ENCODE measurements at places on chromosomes 1 and 21. TPM values are rescaled to one million over a fixed set of nuclear protein-coding genes. Genes with fewer than 3 reads are reported as not detected.

DNA sequence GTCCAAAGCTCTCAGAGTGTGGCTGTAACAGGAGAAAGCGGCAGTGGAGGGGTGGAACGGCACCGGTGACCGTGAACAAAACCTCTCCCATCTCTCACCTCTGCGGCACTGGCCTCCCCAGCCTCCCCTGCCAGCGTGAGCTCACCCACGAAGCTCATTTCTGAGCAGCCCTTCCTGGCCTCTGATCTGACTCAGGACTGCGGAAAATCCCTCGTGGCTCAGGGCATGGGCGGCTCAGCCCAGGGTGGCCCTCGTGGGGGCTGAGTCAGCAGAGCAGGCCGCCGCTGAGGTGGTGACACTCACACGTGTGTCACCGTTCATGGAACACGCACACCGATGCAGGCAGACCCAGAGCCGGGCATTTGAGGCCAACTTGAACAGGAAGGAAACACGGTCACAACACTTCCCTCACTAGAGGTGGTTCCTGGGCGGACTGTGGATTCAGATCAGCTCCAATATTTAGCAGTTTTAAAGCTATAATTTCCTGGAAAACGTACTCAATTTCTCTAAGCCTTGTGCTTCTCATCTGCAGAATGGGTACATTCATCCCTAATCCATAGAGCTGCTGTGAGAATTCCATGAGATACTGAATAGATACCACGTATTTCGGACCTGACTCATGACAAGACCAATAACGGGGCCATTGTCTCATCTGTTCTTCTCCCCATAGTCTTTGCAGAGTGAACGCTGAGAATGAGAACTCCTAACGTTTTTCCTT lies 115.0 kb upstream of the TMPRSS2 start:
- no peak for DNase-seq

GRCh38 chr1:201011616-201012015 lies 11.9 kb downstream of the KIF21B start:
- no peak for DNase-seq

GRCh38 chr1:162709870-162710269 lies 77.6 kb downstream of the DDR2 start:
- DNase-seq = no peak

GRCh38 chr1:33927721-33928120 lies 63.8 kb downstream of the HMGB4 start:
- no peak for DNase-seq

DNA sequence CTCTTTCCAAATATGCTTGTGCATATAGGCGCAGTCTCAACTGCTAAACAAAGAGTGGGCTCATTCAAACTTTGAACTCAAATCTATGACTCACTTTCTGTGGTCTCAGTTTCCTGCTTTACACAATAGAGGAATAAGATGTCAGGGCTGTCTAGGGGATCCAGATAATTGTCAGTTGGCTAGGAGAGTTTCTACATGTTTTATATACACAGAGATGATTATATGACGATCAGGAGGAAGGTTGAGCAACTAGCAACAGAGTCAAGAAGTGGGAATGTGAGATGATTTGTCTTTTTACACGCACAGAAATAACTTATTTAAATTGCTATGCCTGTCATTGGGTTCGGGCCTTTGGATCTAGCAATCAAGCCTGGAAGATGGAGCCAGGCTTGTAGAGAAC lies 299.4 kb upstream of the LYPLAL1 start:
- no peak for DNase-seq

GRCh38 chr1:31834501-31834900 lies 18.7 kb upstream of the SPOCD1 start:
- no peak for DNase-seq

DNA sequence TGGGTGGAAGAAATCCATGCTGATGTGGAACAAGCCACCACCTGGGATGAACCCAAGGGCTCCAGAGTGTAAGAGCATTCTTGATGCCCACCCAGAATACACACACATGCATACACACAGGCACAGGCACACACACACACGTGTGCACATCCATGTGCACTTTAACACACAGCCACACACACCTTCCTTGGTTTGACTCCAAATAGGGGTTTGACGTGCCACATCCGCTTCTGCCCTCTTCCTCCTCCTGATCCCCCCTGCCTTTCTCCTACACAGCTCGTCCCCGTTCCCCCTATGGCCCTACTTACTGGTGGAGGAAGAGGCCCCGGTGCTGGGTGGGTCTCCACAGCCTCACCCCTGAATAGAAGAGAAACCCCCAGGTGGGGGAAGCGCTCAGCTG lies 16.0 kb downstream of the SPATA21 start:
- DNase-seq = no peak

DNA sequence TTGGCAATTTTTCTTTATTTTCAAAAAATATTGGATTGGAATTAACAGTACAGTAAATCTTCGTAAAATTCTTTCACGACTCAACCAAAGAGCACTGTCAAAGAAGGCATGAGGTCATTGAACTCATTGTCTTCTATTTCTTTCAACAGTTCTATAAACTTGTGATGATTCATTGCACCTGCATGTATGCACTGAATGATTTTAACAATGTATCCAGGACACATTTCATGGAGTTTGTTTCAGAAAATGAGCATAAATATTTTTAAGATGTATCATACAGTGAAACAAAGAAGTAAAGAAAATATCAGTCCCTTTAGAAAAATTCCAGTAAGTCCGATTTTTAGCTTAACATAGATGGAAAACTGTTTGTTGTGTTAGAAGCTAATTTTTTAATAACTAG lies 33.6 kb upstream of the CD34 start:
- DNase-seq = no peak

DNA sequence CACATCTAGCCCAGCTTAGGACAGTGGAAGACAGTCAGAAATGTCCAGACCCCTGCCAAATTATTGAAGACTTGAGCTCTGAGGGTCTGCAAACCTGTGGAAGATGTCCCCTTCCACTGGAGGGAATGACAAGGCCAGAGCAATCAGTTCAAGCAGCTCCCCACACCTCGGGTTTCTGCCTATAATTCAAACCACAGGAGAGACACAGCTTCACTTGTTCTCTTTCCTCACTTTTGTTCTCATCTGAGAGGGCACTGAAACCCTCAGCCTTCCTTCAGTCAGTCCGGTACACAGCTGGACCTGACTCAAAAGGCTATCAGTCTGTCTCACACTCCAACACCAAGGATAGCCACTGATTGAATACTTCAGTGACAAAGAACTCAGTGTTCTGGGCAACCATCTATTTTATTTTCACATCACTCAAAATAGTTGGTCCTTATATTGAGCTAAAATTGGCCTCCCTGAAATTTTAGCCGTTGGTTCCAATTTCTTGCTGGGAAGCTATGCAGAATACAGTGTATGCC lies 70.1 kb downstream of the TENT5C start:
- DNase-seq = no peak

- no peak for DNase-seq
Measured at GRCh38 chr1:66553846-66554245, 19.9 kb downstream of the SGIP1 start.

- no peak for DNase-seq
Measured at GRCh38 chr1:55448261-55448660, 233.1 kb upstream of the USP24 start.

DNA sequence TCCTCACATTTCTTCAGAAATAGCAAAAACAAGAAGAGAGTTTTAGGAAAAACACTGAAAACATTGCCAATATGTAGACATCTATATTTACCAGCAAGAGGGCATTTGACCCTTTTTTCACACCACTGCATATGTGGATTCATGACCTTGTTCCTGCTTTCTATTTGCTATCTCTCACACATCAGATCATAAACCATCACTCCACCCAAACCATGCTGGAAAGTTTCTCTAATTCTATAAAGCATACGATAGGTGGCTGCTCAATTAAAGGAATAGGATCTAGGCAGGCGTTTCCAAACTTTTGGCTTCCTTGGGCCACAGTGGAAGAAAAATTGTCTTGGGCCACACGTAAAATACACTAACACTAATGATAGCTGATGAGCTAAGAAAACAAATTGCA lies 35.6 kb upstream of the SAMD13 start:
- no peak for DNase-seq

DNA sequence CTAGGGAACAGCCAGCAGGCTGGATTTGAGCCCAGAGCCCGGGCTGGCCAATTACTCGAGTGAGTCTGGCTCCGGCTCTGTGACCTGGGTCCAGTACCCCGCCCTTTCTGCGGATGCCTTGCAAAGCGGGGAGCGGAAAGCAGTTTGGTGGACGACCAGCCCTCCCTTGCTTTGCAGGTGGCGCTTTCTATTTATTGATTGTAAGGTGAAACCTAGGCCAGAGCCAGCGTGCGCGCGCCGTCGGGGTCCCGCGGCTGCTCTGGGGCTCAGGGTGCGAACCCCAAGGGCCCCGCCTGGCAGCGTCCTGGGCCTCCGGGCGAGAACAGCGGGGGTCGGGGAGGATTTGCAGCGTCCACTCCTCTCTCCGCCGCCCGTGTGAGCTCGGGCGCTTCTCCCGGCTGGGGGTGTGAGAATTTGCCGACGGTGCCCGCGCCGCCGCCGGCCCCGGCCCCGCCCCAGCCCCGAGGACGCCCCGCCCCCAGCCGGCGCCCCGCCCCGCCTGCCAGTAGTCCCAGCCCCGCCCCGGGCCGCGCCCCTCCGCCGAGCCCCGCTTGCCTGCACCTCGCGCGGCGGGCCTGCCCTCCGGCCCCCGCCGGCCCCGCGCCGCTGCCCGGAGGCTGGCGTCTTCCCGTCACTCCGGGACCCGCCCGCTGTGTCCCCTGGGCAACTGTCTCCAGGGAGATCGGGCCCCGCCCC lies 37.6 kb downstream of the PIK3CD start:
- DNase-seq = peak; percentile 87

DNA sequence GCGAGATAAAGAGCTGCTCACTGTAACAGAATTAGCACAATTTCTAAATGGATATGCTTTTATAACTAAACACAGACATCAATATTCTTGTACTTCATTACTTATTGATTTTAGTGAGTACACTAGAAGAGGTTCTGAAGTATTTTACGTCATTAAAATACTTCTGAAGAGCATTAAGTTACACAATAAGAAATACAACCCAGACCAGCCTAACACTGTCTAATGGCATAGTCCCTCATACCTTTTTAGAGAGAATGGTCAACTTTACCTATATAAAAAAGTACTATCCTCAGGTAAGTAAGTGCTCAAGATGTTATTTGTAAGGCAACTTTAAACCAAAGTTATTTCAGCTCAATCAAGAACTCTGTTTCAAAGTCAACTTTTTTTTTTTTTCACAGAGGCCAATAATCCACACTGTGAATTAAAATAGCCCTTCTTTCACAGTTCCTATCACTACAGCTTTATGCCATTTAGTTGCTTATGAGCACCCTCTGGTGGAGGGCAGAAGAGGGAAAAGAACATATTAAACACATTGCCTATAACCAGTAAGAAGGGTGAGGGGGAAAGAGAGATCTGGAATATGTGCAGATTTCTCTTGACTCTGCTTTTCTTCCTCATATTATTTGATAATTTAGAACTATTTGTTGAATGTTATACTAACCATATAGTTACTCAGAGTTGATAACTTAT lies 182.1 kb upstream of the DMRTA2 start:
- peak; percentile 21 for DNase-seq

DNA sequence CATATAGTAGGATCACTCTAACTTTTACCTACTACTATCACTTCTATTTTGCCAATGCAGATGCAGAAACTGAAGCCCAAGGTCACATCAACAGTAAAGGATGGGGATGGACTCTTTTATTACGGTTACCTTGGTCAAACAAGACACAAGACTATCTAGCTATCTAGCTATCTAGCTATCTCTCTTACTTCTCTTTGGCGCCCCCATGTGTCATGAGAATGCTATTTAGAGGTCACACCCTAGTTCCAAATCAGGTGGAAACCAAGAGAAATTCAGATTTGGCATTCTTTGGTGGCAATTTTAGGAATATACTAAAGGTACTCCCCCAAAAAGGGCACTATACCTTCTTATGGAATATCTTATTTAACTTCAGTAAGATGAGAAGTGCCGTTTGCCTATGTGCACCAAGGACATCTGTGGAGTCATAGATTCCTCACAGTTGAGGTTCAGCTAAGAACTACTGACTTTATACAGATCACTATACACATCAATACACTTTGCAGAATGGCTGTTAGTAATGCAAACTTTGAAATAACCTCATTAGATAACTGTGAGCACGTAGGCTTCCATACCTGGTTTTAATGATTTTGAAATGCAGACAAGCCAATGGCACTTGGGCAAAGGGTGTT lies 6.7 kb downstream of the ZNF648 start:
- DNase-seq = no peak

DNA sequence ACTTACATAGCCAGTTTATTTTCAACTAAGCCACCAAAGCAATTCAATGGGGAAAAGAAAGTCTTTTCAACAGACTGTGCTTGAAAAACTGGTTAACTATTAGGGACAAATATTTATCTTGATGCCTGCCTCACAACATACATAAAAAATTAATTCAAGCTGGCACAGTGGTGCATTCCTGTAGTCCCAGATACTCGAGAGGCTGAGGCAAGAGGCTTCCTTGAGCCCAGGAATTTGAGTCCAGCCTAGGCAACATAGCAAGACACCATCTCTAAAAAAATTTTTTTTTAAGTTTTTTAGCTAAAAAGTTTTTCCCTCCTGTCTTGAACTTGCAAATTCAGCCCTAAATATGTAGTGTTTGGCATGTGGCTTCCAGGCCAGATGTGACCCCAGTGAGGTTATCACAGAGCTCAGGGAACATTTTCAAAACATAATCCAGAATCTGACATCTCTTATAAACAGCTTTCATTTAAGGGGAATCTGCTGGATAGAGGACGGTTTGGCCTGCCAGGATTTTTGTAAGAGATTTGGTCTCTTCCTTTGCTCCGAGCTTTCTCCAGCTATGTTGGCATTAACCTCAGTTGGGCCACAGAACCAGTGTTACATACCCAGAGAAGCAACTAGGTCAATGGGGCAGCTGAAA lies 46.4 kb downstream of the COL6A1 start:
- no peak for DNase-seq

DNA sequence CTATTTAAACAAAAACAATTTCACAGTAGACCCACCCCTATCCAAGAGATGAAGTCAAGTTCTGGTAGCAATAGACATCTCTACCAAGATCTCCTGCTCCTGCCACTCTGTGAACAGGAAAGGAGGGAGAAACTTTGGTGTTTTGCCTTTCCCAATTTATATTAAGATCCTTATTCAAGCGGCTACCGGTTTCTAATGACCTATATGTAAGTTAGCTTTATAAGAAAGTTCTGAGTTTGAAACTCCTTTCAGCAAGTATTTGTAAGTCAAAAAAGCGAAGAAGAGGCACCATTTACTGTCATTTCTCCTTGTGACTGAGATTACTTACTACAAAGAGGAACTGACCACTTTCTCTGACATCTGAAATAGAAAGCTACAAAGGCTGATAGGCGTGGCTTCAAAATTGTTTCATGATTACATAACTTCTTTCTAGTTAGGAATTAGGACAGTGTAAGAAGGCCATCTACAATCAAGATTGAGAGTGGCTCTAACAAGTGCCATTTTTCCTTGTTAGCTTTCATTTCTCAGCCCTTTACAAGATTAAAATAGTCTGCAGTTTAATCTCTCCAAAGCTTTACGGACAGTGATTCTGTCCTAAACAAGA lies at the start of gene MNDA:
MNDA (plus strand) TSS at position 448 of the 604 bp plus-strand sequence. CDS start 10,803 bp downstream, outside the sequence.
- no peak for DNase-seq

GRCh38 chr1:108043707-108044106 lies 78.7 kb upstream of the VAV3 start:
- DNase-seq = no peak

Gene SERINC2
- 0.59 TPM for total RNA-seq

Gene IQCC
- 4.6 TPM for total RNA-seq

Gene FALEC
- 0.66 TPM for total RNA-seq

Gene ATAD3B
- total RNA-seq = 30.1 TPM

Gene GBP5
- total RNA-seq = 86.8 TPM

Gene LCE1C
- total RNA-seq = not detected

Gene RXFP4
- total RNA-seq = not detected

Gene SPATC1L
- 7.1 TPM for total RNA-seq

Gene AKIRIN1
- total RNA-seq = 93.6 TPM

Gene TNFSF18
- total RNA-seq = not detected

Gene CFHR1
- total RNA-seq = not detected

Gene PCSK9
- total RNA-seq = not detected

Gene KIF14
- total RNA-seq = 17.8 TPM

Gene DDI2
- 23.9 TPM for total RNA-seq

Data from activated naive CD4-positive, alpha-beta T cell treated with anti-CD3 and anti-CD28 coated beads, Interleukin-2, amount 50 U/mL, for 72 hours (primary cell).